Esophagus muscularis mucosa (tissue), 4 donors: ENCODE measurements at places on chromosomes 1 and 21. TPM values are rescaled to one million over a fixed set of nuclear protein-coding genes. Genes with fewer than 3 reads are reported as not detected.

Gene RAB25
- not detected for total RNA-seq

Gene OPRD1
- 0.13 TPM for total RNA-seq

- no peak for DNase-seq
Measured at GRCh38 chr1:42999308-42999707, 40.6 kb upstream of the SLC2A1 start.

DNA sequence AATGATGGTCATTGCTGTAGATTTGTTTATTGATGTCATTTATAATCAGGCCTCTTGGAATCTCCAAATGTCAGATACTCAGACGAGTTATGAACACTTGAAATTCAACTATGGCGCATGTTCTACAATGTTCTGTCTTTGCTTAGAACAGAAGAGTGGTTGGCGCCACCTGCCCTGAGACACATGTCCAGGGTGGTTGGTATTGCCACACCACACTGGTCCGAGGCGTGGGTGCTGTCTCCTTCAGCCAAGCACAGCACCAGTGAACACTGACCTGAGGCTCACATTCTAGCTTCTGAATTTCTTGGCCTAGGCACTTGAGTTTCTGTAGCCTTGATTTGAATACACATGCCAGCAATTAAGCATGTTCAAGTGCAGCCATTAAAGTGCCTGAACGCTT lies 10.1 kb upstream of the BMP8A start:
- DNase-seq = no peak

Gene TMEM51
- total RNA-seq = 12.4 TPM

DNA sequence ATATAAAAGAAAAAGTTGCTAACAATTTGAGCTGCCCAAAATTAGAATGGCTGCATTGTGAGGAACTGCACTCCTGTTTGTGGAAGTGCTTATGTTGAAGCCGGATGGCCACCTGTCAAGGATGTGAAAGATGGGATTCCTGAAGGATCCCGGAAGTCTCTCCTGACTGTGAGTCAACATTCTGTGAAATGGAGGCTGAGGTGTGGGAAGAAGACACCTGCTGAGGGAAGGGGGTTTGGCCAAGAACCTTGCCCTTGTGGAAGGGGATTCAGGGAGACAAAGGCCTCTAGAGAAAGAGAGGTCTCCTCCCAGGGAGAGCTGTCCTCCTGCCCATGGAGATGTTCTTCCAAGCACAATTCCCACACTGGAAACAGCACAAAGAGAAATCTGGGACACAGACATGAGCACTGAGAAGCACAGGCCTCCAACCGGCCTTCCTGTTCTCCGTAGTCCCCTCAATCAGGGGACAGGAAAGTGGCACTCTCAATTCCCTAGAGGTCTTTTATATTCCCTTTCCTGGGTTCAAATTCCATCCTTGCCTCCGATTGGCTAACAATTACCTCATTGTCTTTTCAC lies 70.5 kb downstream of the CD2 start:
- no peak for DNase-seq

- DNase-seq = no peak
Measured at GRCh38 chr1:61143821-61144424, 61.6 kb downstream of the NFIA start.

GRCh38 chr1:209855006-209855405 lies 27.2 kb downstream of the UTP25 start:
- DNase-seq = no peak
